Iris pigment epithelial cell (primary cell): ENCODE measurements at places on chromosomes 16 and 17.

- no peak for DNase-seq
These were observed 49.8 kb upstream of the CHMP6 start for GRCh38 chr17:80941743-80942422.

DNA sequence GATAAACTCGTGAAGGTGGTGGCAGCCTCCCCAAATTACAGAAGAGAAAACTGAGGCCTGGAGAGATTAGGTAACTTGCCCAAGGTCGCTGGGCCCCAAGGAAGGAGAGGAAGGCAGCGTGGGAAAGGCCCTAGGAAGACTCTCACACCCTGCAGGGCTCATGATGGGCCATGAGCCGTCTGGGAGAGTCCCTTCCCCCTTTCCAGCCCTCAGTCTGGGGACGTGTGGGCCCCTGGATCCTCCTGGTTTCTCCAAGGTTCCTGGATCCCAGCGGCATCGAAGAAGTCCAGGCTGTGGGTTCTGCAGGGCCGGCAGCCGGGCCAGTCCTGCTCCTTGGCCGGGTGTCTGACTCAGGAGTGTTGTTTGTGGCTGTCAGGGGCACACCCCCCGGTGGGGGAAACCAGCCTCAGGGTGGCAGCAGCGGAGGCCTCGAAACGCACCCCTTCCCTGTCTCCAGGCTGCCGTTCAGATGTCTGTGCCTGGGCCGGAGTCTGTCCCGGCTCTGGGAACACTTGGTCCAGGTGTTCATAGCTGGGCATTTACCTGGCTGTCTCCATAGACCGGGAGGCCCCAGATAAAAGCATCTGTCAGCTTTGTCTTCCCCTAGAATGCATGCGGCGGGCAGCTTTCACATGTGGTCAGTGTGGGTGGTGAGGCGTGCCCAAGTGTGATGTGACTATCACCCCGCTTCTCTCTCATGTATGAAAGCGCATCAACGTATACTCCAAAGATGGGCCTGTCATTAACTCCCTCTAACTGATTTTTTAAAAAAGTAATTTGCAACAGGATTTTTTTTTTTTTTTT is 3.7 kb upstream of the RAP1GAP2 start:
- no peak for DNase-seq

DNA sequence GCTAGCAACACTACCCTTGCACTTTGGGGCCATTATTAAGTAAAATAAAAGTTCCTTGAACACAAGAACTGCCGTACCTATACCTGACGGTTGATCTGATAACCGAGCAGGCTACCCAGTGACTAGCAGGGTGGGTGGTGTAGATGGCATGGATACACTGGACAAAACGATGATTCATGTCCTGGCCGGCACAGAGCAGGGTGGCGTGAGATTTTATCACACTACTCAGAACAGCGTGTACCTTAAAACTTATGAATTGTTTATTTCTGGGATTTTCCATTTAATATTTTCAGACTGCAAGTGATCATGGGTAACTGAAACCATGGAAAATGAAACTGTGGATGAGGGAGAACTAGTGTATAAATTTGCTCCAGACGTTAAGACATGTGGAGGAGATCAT is 41.0 kb upstream of the MSI2 start:
- DNase-seq = peak; percentile 67

DNA sequence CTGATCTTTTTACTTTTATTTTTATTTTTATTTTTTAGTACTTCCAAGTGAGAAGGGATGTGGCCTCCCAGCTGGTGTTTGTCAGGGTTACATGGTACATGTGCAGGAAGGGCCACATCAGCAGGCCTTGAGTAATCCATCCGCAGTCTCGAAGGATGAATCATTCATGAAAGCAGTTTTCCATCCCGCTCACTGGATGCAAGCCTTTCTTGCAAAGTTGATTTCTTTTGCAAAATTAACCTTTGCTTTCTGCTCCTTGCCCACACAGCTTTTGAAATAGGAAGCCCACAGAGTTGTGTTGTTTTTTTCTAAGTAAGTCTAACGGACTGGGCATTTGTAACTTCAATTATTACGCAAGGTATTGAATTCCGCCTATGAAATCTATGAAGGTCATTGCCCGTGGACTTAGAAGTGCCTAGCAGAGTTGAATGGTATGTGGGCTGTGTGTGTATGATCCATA is 157.4 kb downstream of the PRKCA start:
- peak; percentile 100 for DNase-seq

GRCh38 chr16:58501242-58502131 is 1.5 kb downstream of the NDRG4 start:
- no peak for DNase-seq

- peak; percentile 70 for DNase-seq
These were observed 13.3 kb downstream of the CDH3 start for GRCh38 chr16:68658341-68658973.

GRCh38 chr16:1261131-1261892 is 5.4 kb downstream of the TPSD1 start:
- no peak for DNase-seq

DNA sequence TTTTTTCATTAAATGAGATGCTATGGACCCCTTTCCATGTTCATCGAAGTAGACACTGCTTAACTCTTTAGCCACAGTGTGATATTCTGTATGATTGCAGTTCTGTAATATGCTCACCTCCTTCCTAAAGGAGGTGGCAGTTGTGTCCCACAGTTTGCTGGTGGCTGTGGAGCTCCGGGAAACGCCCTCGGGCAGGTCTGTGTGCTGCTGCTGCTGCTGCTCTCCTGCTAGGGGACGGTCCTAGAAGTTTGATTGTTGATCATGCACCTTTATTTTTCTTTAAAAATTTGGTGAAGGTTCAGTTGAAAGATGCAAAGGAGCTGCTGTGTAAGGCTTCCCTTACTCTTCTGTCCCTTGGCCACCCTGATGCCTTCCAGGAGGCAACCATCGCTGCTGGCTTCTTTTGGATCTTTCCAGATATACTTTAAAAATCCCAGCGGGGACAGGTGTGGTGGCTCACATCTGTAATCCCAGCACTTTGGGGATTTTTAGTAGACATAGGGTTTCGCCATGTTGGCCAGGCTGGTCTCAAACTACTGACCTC is 8.4 kb upstream of the CLEC18A start:
- DNase-seq = no peak

DNA sequence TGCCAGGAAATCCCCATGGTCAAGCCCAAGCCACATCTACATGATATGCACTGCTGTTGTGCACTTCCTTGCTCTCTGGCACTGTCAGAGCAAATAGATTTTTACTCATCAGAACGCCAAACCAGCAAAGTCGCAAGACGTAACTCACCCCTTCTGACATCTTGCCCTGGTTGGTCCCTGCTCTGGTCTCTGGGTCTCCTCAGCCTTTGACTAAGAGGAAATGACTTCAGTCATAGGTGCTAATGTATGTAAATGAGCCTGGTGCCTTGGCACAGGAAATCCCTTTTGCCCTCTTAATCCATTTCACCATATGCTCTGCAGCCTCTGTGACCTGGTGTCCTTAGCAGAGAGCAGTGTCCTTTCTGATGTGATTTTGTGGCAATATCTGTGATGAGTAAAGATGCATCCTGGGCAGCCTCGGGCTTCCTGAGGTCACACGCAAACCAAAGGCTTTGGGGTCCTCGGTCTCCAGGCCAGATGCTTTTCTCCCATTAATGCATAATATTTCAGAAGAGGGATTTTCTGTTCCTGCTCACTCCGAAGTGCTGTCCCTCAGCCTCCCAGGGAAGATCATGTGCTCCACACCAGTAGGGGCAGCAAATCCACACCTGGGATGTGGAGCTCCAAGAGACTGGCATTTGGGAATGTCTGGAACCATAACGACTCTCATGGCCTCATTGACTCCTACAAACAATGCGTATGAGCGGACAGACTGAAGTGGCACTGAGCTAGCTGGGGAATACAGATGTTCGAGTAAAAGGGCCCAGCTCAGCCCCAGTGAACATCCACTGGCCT is 66.9 kb downstream of the GP2 start:
- no peak for DNase-seq

DNA sequence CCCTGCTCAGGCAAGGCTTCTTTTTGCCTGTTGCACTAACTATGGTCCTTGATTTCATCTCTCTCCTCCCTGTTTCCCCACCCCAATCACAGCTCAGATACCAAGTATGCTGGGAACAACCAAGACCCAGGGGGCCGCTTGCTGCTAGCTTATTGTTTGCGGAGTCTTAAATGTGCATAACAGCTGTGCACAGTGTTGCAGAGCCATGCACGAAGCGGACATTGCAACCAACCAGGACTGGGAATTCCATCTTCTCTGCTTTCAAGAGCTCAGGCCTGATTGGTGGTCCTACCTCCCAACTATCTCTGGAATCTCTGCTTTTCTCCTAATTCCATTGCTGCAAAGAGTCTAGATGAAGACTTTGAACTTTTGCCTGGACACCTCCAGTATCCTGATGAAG is 281.3 kb upstream of the TNRC6C start:
- DNase-seq = no peak

DNA sequence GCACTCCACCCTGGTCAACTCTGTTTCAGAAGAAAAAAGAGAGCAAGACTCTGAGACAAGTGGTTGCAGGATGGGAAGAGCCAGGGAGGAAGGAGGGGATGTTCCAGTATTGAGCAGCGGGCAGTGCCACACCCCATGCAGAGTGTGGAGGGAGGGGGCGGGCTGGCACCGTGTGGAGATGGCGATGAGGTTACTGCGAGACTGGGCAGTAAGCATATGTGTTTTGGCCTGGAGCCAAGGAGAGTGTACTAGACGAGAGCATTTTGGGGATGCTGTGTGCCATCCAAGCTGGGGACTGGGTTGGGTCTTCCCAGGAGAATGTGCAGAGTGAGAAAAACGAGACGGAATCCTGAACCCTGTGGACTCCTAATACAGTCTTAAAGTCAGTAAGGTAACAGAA is 3.4 kb downstream of the TBC1D24 start:
- DNase-seq = no peak

DNA sequence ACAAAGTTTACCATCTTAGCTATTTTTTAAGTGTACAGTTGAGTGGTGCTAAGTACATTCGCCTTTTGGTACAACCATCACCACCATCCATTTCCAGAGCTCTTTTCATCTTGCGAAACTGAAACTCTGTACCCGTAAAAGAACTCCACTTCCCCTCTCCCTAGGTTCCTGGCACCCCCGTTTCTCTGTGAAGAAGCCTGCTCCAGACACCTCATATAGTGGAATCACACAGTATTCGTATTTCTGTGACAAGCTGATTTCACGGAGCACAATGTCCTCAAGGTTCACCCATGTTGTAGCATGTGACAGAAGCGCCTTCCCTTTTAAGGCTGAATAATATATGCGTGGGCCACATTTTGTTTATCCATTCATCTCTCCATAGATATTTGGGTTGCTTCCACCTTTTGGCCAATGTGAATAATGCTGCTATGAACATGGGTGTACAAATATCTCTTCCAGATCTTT is 54.2 kb upstream of the MAP3K14 start:
- peak; percentile 53 for DNase-seq

DNA sequence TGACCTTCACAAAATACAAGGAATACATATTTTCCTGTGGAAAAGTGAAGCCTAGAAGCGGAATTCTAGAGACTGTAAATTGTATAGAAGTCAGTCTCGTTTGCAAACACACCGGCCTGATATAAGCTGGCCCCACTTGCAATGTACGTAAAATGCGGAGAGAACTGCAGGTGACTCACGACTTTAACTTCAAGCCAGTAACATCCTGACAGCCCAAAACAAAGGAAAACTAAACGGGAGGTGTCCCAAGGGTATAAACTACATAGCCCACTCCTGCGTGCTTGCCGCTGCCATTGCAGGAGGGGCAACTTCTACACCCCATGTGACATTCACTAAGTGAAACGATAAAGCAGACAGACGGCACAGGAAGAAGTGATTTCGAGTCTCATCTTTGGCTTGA is 101.6 kb downstream of the CYTH1 start:
- DNase-seq = peak; percentile 67

GRCh38 chr17:60769327-60769726 is 91.7 kb downstream of the BCAS3 start:
- no peak for DNase-seq

- peak; percentile 91 for DNase-seq
These were observed 63.7 kb downstream of the SPAG9 start for GRCh38 chr17:51056813-51057510.

GRCh38 chr17:45428931-45429338 is 3.7 kb downstream of the ARHGAP27 start:
- no peak for DNase-seq

GRCh38 chr17:62637809-62638208 is 10.3 kb downstream of the MRC2 start:
- no peak for DNase-seq

DNA sequence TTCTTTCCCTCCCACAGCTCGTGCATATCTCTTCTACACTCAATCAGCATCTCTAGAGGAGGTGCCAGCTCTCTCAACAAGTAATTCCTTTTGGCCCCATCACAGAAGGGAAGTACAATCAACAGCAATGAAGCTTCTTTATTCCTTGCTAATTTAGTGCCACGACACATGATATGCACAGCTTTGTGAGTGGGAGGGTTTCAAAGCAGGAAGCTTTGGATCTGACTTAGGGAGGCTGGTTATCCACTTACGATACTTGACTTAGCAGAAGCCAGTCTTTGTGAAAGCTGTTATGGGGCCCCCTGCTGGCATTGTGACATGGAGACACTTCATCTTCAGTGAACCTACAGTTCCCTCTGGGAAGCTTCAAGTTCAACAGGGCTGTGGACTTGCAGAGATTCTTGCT is 81.0 kb downstream of the TMEM100 start:
- peak; percentile 89 for DNase-seq

DNA sequence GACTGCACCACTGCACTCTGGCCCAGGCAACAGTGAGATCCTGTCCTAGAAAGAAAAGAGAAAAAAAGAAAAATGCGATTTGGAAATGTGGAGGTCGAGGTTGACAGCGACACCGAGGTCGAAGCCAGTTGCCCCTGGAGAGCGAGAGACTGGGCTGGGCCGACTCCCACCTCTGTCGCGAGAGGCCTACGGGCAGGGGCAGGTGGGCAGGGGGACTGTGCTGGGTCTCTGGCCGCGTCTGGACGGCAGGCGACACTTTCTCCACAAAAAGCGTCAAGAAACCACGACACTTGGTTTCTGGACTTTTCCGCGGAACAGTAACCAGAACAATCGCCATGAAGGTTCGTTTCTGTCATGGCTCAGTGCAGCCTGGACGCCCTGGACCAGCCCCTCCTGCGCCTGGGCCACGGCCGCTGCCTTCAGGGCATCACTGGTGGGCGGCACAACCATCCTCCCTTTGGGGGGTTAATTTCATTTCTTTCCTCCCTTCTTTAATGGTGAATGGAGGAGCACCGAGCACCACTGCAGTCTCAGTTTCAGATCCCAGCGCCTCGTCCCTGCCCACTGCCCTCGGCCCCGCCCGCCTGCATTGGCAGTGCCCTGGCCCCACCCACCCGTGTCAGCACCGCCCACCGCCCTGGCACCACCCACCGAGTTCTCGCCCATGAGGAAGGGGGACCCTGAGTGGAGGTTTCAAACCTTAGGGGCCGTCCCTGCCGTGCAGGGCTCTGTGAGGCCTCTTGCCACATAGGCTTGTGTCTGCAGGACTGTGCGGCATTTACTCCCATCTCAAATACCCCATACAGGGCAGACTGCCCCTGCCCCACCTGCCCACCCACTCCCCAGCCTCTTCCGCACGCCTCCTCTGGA is 18.5 kb upstream of the CDH15 start:
- DNase-seq = no peak

DNA sequence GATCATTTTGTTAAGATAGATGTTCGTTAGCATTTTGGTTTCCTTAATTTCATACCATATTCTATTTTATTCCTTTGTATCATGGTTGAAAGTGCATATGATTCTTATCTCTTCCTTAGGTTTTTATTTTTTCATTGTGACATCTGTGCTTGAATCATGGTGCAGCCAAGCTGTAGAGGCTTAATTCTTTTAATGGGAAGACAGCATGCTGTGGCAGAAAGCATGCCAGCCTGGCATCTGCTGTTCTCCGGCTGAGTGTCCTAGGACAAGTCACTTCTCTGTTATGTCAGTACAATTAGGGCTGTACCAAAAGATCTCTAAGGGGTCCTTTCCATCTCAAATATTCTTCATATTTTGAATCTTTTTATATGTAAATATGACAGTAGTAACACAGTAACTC is 68.5 kb upstream of the PMFBP1 start:
- DNase-seq = no peak
